ENCODE measurements at places on chromosomes 2 and 18.
A peak's percentile ranks its signal among the peaks of the same experiment; 100 is the strongest.

DNA sequence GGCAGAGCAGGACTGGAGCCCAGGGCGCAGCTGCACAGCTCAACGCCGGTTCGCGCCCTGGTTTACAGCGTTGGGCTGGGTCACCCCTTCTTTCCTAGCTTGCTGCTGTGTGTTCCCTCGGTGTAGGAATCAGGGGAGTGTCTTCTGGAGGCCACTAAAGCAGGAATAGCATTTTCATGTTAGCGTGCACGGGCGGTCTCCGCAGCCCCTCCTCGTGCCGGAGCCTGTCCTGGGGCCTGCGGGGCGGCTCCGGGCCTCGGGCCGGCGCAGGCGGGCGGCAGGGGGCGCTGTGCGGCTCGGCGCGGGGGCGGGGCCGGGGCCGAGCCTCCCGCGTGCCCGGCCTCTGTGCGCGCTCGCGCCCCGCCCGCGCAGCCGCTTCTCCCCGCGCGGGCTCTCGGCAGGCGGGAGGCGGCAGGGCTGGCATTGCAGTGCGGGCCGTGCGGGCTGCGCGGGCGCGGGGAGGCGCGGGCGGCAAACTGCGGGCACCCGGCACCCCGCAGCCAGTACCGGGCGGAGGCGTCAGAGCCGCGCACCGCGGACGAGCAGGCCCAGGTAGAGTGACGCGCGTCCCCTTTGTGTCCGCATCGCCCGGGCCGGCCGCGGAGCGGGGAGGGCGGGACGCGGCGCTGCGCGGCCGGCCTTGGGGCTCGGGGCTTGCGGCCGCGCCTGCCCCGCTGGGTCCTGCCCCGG is at the start of gene RNF144A:
TSS of gene RNF144A (plus strand) at position 342 of the 690 bp plus-strand sequence. CDS start 79,515 bp downstream, outside the sequence.
- peak; percentile 76 for DNase-seq

DNA sequence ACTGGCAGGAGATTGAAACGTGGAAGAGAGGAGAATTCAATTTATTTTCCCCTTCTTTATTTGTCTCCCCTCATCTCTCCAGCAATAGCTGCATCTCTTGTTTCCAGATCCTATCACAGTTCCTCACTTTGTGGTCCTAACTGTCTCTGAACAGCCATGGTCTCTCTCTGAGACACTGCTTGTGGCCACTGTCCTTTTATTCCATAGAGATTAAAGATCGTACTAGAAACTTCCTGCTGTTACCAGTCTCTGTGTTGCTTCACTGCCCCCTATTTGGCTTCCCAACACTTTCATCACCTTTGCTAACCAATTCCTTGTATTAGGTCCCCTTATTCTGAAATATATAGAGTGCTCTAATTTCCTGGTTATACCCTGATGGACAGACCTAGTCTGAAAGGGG is 48.9 kb upstream of the CAVIN2 start:
- no peak for DNase-seq

GRCh38 chr18:39862341-39862740 is 2092.7 kb upstream of the PIK3C3 start:
- no peak for DNase-seq

DNA sequence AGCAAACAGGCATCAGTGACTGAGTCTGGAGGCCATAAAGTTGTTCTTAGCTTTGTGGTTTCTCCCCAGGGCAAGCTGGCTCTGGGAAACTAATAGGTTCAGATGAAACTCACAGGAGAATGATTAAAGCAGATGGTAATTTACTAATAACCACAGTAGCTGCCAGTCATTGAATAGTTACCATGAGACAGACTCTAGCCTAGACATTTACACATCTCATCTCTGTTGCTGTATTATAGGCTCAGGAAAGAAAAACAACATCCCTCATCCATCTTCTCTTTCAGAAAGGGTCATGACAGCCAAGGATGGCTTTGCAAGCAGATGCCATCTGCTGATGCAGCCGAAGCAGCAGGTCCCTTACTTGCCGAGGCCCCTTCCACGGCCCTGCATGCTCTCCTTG is 314.0 kb upstream of the ID2 start:
- no peak for DNase-seq

GRCh38 chr18:72339976-72340375 is 204.2 kb downstream of the CBLN2 start:
- DNase-seq: no peak

DNA sequence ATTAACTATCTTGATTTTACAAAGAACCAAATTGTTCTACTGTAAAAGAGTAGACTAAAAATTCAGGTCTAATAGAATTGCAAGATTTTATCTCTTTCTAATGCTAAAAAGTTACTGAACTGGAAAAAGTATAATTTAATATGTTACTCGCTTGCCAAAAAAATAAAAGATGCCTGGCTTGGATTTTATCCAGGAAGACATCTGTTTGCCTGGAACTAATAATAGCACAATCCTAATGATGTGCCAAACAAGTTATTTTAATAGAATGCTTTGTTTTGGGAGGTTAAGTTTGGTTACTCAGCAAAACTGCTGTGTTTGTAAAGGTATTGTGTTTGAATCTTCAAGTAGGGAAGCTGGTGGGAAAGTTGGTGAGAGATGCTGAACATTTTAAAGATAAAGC is 19.4 kb upstream of the ZSWIM2 start:
- no peak for DNase-seq

- DNase-seq: no peak
These were observed 104.6 kb downstream of the SP3 start for GRCh38 chr2:173860566-173860965.

DNA sequence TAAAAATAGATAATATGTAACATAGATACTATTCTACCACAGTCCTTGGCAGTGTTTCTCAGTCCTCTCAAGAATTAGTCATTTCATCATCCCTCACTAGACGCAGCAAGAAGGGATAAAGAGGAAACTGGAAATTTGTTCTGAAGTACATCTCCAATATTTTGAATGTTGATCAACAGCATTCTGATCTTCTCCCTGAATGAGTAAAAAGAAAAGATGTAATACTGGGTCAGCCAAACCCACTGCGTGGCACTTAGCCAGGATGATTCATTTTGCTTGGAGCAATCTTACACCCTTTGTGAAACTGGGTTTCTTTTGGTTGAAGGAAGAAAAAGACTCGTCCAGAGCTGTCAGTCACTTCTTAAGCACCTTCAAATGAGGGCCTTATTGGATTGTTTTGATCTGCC is 54.1 kb downstream of the TAF1B start:
- peak; percentile 84 for DNase-seq

DNA sequence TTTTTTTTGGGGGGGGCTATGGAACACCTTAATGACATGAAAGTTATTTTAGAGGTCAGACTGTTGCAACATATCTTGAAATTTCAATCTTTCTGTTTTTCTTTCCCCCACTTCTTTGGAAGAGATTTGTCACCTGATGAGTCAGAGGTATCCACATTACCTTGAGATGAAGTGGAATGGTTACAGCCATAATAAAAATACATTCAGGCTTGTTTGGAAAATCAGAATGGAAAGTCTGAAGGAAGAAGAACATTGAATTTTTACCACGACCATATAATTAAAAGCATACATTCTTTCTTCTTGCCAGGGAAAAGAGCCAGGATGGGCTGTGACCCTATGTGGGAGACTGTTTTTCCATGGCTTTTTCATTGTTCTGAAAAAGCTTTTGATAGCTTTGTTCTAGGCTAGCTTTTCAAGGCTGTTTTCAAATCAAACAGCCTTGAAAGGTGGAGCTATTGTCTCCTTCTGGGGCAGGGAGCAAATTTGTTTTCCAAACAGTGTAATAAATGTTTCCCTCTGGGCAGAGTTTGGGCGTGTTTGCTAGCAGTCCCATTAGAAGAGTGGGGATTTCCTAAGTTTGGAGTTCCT is 2.3 kb upstream of the GTF3C3 start:
- DNase-seq: no peak

GRCh38 chr18:79851489-79851888 is 53.8 kb downstream of the KCNG2 start:
- no peak for DNase-seq

GRCh38 chr18:27136208-27136535 is 48.9 kb downstream of the CHST9 start:
- DNase-seq: no peak

DNA sequence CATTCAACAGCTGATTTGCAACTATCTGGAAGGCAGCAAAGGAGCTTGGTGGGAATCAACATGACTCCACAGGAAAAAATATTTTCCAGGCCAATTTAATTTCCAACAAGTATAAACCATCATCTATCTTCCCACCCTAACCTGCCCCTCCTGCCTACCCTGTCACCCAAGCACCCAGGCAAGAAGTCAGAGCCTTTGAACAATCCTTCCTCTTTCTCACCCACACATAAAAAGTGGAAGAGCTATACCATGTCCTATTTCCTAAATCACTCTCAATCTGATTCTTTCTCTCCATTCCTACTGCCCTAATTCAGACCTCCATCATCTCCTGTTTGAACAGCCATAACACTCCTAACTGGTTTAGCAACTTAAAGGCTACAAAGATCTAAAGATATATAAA is 12.7 kb downstream of the SPIRE1 start:
- no peak for DNase-seq

DNA sequence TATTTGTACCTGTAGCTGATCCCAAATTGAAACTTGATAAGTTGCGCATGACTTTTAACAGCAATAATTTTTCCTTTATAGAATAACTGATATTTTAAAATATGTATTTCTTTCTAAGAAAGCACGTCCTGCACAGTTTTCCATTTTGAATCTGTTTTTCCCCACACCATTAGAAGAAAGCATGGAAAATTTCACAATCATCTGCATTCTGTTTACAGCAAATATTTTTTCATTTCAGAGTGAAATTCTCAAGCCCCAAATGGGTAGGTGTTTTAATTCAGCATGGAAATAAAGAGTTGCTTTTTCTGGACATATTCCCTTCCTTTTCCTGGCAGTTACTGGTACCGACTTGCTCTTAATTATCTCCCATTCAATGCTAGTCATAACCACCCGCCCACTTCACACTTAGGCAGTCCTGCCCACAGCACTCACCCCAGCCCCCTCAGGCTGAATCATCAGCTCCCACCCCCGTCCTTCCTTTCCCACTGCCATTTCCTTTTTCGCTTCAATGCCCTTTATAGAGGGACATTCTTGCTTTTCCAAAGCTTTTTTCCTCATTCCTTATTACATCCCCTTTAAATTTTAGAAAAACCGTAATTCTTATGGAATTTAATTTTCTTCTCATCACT is 89.2 kb upstream of the GLS start:
- peak; percentile 70 for DNase-seq

DNA sequence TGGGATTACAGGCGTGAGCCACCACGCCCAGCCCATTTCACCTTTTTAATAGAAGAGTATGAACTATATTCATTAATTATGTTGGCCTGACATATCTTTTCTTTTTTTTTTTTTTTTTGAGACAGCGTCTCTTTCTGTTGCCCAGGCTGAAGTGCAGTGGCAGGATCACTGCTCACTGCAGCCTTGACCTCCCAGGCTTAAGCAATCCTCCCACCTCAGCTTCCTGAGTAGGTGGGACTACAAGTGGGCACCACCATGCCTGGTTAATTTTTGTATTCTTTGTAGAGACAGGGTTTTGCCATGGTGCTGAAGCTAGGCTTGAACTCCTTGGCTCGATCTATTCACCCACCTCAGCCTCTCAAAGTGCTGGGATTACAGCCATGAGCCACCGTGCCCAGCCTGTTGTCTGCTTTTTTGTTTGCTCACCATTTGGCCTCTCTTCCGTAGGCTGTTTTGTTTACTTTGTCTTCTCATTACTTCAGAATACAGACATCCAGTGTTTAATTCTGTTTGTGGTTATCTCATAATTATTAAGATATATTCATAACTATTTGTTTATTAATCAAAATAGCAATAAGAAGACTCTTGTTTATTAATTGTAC is 16.3 kb upstream of the CDH2 start:
- DNase-seq: no peak

GRCh38 chr2:100135415-100135814 is 7.0 kb downstream of the AFF3 start:
- DNase-seq: no peak
